Stimulated activated memory B cell treated with anti-CD40 and anti-IgM and Interleukin-4, amounts not matched to agents 10 μg/mL and 1 μg/mL and 100 μg/mL, for 72 hours (primary cell): ENCODE measurements at places on chromosomes 1 and 21.

- H3K4me3 ChIP-seq: peak within 1 kb of the TSS; percentile 84
- peaks cover 57% of the 10 kb centered on the region for H3K4me1 ChIP-seq
- ATAC-seq: peak; percentile 94
These were observed at the start of gene PRKCZ for GRCh38 chr1:2049718-2050431. Gene PRKCZ (plus strand): TSS chr1:2050411. CDS start chr1:2050631, 220 bp downstream.

- no peaks in the 10 kb centered on the region for H3K4me1 ChIP-seq
- no peaks in the 10 kb centered on the region for H3K27me3 ChIP-seq
- no peaks in the 10 kb centered on the region for H3K36me3 ChIP-seq
- no peak overlapping the region for H3K27ac ChIP-seq
- ATAC-seq: no peak
These were observed 984.6 kb downstream of the ADGRL2 start for GRCh38 chr1:82785268-82785790.

DNA sequence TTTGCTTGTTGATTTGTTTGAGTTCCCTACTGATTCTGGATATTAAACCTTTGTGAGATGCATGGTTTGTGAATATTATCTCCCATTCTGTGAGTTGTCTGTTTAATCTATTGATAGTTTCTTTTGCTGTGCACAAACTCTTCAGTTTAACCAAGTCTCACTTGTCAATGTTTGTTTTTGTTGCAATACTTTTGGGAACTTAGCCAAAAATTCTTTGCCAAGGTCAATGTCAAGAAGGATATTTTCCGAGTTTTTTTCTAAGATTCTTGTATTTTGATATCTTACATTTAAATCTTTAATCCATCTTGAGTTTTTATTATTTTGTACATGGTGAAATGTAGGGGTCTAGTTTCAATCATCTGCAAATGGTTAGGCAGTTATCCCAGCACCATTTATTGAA is 1230.7 kb upstream of the NCAM2 start:
- H3K4me1 ChIP-seq: no peaks in the 10 kb centered on the region
- no peaks in the 10 kb centered on the region for H3K27me3 ChIP-seq
- H3K4me3 ChIP-seq: no peak overlapping the region
- H3K36me3 ChIP-seq: no peaks in the 10 kb centered on the region
- no peak for ATAC-seq

DNA sequence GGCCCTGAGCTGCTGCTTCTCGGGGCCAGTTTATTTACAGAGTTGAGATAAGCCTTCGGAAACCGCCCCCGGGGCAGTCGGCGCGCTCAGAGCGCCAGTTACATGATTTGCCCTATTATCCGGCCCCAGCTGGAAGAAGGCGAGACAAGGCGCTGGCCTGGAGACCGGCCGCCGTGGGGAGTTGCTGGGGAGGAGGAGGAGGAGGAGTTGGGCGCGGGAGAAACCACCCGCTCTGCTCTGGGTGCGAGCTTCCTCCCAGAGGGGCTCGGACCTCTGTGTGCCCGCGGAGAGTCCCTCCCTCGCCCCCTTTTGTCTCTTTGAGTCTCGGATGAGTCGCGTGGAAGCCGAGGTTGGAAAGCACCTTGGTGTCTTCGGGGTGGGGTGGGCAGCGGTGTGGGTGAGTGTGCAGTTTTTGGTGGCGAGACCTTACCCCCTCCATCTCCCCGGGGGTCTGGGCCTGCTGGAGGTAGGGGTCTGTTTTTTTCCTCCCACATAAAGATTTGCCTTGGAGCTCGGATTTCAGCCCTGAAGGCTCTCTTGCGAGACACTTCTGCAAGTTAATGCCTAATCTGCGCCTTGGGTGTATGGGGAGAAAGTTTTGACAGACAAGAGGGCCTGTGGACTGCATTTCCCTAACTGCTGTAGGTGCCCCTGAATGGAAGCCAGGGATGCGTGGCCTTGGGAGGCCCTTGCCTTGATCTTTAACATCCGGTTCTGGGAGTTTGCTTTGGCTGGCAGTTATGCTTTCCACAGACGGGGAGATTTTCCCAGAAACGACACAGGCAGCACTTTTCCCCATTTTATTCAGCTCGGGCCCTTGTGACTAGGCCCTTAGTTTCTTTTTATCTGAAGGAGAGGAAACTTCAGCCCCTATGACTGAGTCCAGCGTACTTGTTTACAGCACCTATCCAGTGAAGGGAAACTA is 80.0 kb downstream of the NDUFS5 start:
- peak overlapping the region; percentile 88 for H3K4me3 ChIP-seq
- H3K36me3 ChIP-seq: no peaks in the 10 kb centered on the region
- H3K27ac ChIP-seq: peak overlapping the region; percentile 78
- no peaks in the 10 kb centered on the region for H3K27me3 ChIP-seq

GRCh38 chr1:53987880-53988279 is 30.1 kb downstream of the LDLRAD1 start:
- no peaks in the 10 kb centered on the region for H3K27me3 ChIP-seq
- no peak overlapping the region for H3K27ac ChIP-seq
- no peaks in the 10 kb centered on the region for H3K36me3 ChIP-seq
- ATAC-seq: no peak
- no peak overlapping the region for H3K4me3 ChIP-seq

DNA sequence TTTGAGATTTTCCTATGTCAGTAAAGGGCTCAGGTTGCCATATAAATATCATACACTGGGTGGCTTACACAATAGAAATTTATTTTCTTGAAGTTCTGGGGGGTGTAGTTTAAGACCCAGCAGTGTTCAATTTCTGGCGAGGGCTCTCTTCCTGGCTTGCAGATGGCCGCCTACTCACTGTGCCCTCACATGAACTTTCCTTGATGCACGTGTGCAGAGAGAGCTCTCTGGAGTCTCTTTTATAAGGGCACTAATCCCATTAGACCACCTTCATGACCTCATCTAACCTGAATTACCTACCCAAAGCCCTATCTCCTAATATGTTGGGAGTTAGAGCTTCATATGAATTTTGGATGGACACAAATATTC is 21.1 kb downstream of the TMEM51 start:
- H3K27ac ChIP-seq: no peak overlapping the region
- no peak for ATAC-seq
- H3K4me3 ChIP-seq: no peak overlapping the region
- H3K4me1 ChIP-seq: no peaks in the 10 kb centered on the region

- H3K4me1 ChIP-seq: no peaks in the 10 kb centered on the region
- peaks cover 43% of the 10 kb centered on the region for H3K27me3 ChIP-seq
- H3K27ac ChIP-seq: no peak overlapping the region
These were observed 35.9 kb upstream of the CAMK1G start for GRCh38 chr1:209547626-209548025.

DNA sequence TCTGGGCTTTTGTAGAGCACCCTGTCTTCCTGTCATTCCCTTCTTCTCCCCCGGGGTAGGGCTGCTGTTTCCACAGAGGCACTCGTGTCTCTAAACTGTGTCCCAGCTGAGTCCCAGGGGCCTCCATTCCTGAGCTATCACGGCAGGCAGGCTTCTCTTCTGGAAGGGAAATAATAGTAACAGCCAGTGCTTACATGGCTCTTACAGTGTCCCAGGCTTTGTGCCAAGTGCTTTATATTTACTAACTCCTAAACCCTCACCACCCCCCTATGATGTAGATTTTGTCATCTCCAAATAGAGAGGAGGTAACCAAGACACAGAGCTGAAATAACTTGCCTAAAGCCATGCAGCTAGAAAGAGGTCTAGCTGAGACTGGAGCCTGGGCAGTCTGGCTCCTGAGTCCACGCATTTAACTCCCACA is 1.4 kb upstream of the CELF3 start:
- ATAC-seq: no peak
- no peak overlapping the region for H3K4me3 ChIP-seq
- H3K27ac ChIP-seq: no peak overlapping the region

DNA sequence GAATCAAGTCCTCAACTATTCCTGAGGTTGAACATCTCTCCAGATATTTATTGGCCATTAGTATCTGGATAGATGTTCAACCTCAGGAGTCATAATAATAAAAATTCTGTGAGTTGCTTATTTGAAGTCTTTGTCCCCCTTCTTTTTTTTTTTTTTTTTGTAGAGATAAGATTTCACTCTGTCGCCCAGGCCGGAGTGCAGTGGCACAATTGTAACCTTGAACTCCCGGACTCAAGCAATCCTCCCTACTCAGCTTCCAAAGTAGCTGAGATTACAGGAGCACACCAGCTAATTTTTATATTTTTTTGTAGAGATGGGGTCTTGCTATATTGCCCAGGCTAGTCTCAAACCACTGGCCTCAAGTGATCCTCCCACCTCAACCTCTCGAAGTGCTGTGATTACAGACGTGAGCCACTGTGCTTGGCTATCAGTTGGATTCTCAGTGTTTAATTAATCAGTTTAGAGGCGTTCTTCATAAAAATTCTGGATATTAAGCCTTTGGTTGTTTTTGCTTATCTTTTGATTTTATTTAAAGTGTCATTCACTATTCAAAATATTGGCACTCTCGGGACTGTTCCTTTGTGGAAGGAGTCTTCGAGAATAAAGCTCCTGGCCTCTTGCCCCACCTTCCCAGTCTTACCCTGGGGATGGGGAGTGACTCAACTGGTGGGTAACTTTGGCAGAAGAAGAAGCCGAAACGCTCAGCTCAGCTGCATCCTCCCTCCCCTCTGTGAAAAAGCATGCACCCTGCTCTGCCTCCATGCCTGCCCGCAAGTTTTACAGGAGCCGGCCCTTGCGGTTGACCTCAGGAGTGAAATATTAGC is 11.2 kb upstream of the HYI start:
- no peak for ATAC-seq
- H3K27me3 ChIP-seq: no peaks in the 10 kb centered on the region
- H3K36me3 ChIP-seq: no peaks in the 10 kb centered on the region
- no peak overlapping the region for H3K4me3 ChIP-seq
- no peaks in the 10 kb centered on the region for H3K4me1 ChIP-seq

DNA sequence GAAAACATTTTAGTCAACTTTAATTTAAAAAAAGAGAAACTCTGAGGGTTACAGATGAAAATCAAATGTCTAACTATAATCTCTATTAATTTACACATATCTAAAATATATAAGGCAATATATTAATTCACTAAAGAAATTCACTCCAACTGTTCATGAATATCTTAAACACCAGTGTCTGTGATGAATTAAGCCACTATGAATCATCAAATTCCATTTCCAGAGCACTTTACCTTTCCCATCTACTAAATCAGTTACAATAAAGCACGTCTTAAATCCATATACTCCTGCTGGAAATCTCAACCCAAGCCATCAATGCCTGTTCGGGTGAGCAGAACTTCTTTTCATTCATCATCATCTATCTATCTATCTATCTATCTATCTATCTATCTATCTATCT is 4.3 kb downstream of the TAF5L start:
- no peaks in the 10 kb centered on the region for H3K27me3 ChIP-seq
- H3K36me3 ChIP-seq: peaks cover 14% of the 10 kb centered on the region
- no peak overlapping the region for H3K27ac ChIP-seq

GRCh38 chr1:111628153-111628552 is 8.6 kb downstream of the RAP1A start:
- no peak for ATAC-seq
- H3K36me3 ChIP-seq: peaks cover 46% of the 10 kb centered on the region
- peaks cover 79% of the 10 kb centered on the region for H3K4me1 ChIP-seq
- no peaks in the 10 kb centered on the region for H3K27me3 ChIP-seq
- peak overlapping the region; percentile 59 for H3K4me3 ChIP-seq
- peak overlapping the region; percentile 38 for H3K27ac ChIP-seq

DNA sequence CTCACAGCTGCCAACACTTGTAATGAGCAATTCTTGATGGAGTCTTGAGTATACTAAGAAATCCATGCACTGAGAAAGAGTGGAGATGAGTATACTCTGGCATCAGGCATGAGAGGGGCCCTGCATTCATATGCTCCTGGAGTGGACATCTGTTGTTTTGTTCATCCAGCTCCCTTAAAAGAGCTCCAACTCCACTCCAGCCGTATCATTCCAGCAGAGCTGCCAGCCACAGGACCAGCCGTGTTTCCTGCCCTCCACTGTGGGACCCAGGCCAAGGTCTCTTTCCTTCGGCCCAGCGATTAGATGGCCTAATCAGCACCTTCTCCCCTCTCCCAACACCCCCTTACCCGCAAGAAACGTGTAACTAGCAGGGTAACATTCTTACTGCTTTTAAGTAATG is 144.5 kb downstream of the OMA1 start:
- H3K4me3 ChIP-seq: no peak overlapping the region
- no peaks in the 10 kb centered on the region for H3K4me1 ChIP-seq
- peaks cover 6% of the 10 kb centered on the region for H3K36me3 ChIP-seq
- no peak for ATAC-seq
- no peaks in the 10 kb centered on the region for H3K27me3 ChIP-seq
- H3K27ac ChIP-seq: no peak overlapping the region

DNA sequence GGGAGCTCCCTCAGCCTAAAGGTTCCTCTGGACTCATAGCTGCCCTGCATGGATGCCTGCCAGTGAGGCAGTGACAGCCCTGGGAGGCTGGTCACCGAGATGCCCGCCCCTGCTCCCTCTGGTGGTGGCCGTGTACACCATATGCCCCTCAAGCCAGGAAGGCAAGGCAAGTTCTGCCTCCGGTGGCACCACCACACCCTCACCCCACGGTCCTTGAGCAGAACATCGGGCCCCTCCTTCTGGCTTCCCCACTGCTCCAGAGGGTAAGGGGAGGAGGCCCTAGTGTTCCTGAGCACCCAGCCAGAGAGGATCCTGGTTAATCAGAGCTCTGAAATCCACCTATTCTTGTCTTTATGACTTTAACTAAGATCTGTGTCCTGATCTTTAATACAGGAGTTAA is 1.5 kb upstream of the S100A14 start:
- H3K4me1 ChIP-seq: peaks cover 25% of the 10 kb centered on the region
- H3K27me3 ChIP-seq: no peaks in the 10 kb centered on the region
- H3K27ac ChIP-seq: peak overlapping the region; percentile 70
- no peaks in the 10 kb centered on the region for H3K36me3 ChIP-seq
- peak; percentile 87 for ATAC-seq

DNA sequence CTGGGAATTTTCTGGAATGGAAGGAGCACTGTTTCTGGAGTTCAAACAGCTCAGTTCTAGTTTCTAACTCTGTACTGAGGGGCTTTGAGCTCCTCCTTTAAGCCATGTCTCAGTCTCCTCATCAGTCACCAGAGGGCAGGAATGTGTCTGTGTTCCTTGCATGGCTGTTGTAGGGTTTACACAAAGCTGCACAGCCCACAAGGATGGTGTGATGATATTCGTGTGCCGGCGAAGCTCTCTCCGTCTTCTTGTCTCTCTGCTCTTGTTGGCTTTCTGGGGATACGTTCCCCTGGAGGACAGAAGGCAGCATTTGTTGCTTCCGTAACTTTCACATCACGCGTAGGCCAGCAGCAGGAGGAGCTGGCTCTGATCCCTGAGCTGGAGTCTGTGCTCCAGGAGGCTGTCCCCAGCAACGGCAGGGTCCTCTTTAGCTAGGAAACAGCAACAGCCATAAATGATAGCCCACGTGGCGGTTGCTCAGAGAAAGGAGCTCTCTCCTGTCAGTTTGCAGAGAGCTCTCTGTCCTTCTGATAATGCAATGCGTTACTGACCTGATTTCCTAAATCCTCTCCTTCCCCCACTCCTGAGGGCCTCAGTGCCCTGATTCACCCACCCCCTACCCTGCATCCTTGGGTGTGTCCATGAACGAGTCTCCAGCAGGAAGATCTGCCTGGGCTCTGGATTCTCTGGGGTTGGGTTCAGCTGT is 189.2 kb upstream of the VAMP3 start:
- ATAC-seq: no peak
- no peak overlapping the region for H3K27ac ChIP-seq
- no peak overlapping the region for H3K4me3 ChIP-seq
